ENCODE measurements at places on chromosomes 3 and 15.
A peak's percentile ranks its signal among the peaks of the same experiment; 100 is the strongest.

DNA sequence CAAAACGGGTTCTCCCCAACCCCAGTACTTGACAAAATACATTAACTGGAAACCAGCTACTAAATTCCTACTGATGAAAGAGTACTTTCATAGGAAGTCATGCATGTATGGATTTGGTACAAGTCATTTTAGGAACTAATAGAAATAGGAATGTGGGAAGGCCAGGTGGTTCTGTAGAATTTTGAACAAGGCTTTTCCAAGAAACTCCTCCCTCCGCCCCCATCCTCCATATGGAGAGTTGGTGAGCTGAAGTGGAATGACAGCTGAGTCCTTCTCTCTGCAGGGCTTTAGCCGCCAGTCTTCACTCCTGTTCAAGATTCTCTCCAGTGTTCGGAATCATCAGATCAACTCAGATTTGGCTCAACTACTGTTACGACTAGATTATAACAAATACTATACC lies 33.2 kb downstream of the TUBGCP4 start:
- H3K27ac ChIP-seq: no peak overlapping the region
- H3K4me3 ChIP-seq: no peak overlapping the region
- DNase-seq: no peak
- peaks cover 33% of the 10 kb centered on the region for H3K36me3 ChIP-seq
- H3K4me1 ChIP-seq: no peaks in the 10 kb centered on the region

GRCh38 chr3:178308771-178309170 lies 227.5 kb upstream of the KCNMB2 start:
- peak overlapping the region; percentile 16 for H3K27ac ChIP-seq
- DNase-seq: no peak
- no peak overlapping the region for H3K4me3 ChIP-seq
- H3K36me3 ChIP-seq: no peaks in the 10 kb centered on the region
- no peaks in the 10 kb centered on the region for H3K27me3 ChIP-seq

- no peak for DNase-seq
- H3K27me3 ChIP-seq: no peaks in the 10 kb centered on the region
- H3K36me3 ChIP-seq: no peaks in the 10 kb centered on the region
- H3K27ac ChIP-seq: peak overlapping the region; percentile 87
- peak overlapping the region; percentile 15 for H3K4me3 ChIP-seq
These were observed 19.3 kb upstream of the NRROS start for GRCh38 chr3:196620161-196620604.

DNA sequence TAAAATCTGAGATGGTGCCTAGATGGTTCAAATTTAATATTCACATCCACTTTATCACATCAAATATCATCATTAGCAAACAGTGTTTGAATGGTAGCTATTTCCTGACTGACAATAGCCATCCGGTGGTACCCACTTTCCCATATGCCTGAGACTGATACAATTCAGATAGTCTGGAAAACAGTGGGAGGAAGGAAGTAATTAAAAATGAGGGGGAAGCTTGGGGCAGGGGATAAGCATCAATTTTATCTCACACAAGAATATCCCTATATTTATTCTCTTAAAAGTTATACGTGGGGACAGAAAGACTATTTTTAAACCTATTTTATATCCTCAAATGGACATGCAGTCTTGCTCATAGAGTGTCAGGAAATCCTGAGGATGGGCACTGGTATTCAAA lies 122.5 kb upstream of the GAP43 start:
- no peaks in the 10 kb centered on the region for H3K36me3 ChIP-seq
- H3K4me1 ChIP-seq: no peaks in the 10 kb centered on the region
- no peak overlapping the region for H3K27ac ChIP-seq

GRCh38 chr3:57596495-57597126 lies 533 bp downstream of the ARF4 start:
- H3K27me3 ChIP-seq: no peaks in the 10 kb centered on the region
- no peaks in the 10 kb centered on the region for H3K36me3 ChIP-seq
- H3K4me1 ChIP-seq: peaks cover 3% of the 10 kb centered on the region
- H3K27ac ChIP-seq: peak overlapping the region; percentile 99
- peak overlapping the region; percentile 72 for H3K4me3 ChIP-seq

Measured in esophagus squamous epithelium (tissue), 5 donors.